ENCODE measurements at places on chromosomes 1 and 21.

- DNase-seq, result no peak
Observed at GRCh38 chr1:46342084-46342656, 1.6 kb downstream of the NSUN4 start.

DNA sequence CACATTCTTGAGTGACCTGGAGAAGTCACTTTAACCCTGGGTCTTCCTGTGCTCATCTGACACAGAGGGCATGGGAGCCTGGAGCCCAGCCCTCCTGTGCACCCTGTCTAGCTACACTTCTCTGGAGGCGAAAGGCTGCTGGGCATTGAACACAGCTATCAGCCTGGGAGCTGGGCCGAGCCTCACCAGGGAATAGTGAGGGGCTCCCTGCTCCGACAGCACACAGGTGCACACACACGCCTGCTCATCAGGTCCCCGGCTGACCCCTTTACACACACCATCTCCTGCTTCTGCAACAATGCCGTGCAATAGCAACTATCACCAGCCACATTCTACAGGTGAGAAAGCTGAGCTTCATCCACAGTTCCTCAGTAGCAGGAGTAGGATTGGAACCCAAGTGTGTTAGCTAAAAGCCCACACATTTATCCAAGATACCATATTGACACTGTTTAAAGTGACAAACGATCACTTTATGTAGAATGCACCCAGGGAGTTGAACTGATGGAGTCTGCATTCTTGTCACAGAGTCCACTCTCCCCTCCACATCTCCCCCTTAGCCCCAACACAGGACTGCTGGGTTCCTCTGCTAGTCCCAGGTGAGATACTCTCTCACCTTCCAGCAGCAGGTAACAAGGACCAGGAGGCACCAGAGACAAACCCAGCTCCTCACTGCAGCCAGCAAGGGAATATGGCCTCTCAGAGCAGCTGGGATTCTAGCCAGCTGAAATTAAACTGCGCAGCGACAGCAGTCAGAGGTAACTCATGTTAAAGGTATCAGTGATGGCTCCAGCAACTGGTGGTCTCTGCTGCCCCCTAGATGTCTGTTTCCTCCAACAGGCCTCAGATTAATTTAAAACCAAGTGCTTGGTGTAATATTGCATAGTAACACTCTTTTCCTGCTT, 18.3 kb upstream of the CAPN8 start:
- peak; percentile 3 for DNase-seq

DNA sequence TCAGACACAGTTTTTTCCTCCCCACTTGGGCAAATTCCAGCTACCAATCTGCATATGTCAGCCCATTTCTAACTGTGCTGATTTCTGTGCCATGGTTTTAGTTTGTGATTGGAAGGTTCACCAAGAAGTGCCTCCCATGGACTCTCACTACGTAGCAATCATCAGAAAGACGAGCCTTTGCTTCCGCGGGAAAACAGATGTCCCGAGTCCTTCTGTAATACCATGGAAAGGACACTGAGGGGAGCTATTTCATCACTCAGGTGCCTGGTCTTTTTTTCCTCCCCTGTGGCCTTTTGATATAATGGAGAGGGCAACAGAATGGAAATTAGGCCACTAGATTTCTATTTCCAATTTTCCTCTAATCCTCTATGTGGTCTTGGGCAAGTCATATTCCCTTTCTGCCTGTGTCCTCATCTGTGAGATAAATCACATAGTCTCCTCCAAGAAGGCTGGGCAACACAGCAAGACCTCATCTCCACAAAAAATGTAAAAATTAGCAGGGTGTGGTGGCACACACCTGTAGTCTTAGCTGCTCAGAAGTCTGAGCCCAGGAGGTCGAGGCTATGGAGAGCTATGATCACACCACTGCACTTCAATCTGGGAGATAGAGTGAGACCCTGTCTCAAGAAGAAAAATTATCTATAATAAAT, 24.8 kb downstream of the LEMD1 start:
- DNase-seq, result no peak

GRCh38 chr1:6234502-6235295, 1.1 kb downstream of the ICMT start:
- DNase-seq, result no peak

DNA sequence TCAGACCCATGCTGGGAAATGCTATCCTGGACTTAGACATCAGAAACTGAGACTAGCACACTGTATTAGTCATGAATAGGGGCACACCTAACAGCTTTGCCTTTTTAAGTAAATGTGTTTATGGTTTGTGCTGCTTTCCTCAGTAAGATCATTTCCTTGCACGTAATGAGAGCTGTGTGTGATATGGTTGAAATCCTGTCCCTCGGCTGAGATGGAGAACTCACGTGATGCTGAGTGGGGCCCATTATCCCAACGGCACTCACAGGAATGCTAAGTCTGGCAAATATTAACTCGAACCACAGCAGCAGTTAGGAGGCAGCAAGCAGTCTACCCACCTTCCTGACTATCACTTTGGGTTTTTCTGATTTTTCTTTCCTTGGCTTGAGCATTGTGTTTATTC, 38.2 kb downstream of the BCL9 start:
- DNase-seq, result no peak
